ENCODE measurements at places on chromosomes 5 and 9.

GRCh38 chr5:159447116-159447515, 116.8 kb upstream of the IL12B start:
- DNase-seq: no peak

- no peak for DNase-seq
Observed at GRCh38 chr9:87682618-87683017, 43.3 kb upstream of the CTSL start.

GRCh38 chr5:178421699-178422399, 168.3 kb downstream of the COL23A1 start:
- DNase-seq: no peak

DNA sequence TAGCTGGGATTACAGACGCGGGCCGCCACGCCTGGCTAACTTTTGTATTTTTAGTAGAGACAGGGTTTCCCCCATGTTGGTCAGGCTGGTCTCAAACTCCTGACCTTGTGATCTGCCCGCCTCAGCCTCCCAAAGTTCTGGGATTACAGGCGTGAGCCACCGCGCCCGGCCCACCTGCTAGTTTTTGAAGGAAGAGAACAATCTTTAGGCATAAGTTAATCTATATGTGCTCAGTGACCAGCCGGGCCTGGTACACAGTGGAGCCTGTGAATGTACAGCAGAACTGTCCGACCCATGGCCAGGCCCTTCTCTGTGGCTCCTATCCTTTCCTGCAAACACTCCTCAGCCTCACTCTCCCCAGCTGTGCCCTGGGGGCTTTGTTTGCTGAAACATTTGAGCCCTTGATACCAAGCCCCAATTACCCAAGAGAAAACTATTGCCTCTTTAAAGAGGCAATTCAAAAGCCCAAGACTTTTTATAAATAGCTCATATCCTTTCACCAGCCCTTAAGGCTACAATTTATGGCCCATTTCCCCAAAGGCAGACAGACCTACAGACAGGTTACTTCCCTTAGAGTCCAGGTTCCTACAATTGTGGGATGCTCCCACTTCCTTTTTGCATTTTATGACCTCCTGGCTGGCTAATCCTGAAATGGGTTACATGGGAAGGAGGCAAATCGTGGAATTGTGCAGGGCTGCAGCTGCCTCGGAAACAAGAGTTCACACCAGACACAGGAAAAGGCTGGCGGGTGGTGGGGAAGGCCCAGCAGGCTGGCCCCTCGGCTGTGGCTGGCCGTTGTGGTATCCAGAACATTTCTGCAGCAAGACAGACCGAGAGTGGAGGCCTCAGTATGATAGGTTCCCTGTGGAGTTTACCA, 37.5 kb downstream of the SPRY4 start:
- no peak for DNase-seq

DNA sequence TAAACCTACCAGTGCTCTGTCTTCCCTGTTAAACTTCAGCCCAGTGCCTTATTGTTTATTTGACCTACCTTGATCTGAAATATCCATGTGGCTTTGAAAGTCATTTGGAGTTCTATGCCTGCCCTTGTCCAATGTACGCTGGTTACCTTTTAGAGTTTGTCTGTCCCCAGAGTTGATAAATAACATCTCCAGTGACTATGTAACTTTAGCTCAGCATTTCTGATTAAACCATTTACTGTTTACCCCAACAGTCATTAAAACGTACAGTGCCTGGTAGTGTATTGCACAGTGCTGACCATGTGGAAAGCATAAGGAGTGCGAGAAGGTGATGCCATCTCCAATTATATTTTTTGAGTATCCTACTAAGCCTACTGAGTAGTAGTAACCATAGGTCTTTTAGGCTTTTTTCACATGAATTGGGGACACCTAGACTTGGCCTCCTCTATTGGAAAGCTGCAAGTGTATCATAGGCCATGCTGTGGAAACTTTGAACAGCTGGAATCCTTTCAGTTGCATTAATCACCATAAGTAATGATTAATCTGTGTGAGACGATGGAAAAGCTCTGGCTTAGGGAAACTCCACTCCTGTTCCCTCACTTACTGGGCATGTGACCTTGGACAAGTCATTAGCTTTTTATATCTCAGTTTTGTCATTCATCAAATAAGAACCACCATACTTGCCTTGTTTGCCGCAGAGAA, 93.5 kb downstream of the MAST4 start:
- DNase-seq: no peak

- DNase-seq: no peak
Observed at GRCh38 chr9:97660847-97661246, 27.2 kb downstream of the NCBP1 start.

- DNase-seq: no peak
Observed at GRCh38 chr9:72597601-72598000, 76.2 kb downstream of the TMC1 start.

DNA sequence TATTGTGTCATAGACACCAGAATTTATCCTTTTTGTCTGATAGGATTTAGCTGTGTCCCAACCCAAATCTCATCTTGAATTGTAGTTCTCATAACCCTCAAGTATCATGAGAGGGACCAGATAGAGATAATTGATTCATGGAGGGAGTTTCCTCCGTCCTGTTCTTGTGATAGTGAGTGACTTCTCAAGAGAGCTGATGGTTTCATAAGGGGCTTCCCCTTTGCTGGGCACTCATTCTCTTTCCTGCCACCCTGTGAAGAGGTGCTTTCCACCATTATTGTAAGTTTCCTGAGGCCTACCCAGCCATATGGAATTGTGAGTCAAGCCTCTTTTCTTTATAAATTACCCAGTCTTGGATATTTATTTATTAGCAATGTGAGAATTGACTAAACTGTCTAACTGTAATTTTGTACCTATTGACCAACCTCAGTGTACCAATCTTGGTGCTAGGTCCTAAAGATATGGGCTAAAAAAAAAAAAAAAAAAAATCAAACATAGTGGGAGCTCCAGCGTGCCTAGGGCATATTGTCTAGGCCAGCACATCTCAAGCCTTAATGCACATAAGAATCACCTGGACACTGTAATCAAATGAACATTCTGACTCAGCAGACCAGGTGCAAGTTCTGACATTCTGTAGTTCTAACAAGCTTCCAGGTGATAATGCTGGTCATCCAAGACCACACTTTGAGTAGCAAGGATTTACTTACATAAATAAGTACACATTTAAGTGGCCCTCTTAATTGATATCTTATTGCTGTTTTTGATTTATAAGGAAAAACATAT, 30.5 kb downstream of the ST8SIA4 start:
- peak; percentile 20 for DNase-seq

DNA sequence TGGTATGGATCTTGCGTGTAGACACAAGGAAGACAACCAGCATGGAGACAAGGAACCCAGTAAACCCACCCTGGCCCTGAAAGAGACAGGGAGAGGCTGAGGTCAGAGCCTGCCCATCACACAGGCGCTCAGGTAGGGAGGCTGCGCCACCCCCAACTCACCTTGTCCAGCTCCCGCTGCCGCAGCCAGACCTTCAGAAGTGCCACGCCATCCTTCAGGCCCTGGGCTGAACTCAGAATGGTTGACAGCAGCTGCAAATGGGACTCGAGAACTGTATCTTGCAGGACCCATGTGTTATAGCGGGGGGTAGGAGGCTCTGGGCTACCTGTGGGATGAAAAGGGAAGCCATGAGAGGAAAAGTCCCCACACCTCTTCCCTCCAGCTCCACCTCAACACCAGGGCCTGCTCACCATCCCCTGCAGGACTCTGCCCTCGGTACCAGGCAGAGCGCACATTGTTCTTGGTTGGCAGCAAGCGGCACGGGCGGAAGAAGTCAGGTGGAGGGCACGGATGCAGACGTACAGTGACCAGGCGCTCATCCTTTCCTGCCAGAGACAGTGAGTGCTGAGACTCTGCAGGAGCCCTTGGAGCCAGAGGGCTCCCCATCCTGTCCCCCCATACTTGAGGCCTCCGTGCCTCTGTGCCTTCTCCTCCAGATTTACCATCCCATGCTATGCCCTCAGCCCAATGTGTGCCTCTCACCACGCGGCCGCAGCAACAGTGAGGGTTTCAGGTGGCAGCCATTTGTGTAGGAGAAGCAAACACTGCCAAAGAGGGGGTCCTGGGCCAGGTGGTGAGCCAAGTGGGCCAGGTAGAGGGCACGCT, 4.7 kb downstream of the NOL6 start:
- DNase-seq: no peak

GRCh38 chr9:33041432-33042188, 16.5 kb downstream of the DNAJA1 start:
- DNase-seq: no peak

DNA sequence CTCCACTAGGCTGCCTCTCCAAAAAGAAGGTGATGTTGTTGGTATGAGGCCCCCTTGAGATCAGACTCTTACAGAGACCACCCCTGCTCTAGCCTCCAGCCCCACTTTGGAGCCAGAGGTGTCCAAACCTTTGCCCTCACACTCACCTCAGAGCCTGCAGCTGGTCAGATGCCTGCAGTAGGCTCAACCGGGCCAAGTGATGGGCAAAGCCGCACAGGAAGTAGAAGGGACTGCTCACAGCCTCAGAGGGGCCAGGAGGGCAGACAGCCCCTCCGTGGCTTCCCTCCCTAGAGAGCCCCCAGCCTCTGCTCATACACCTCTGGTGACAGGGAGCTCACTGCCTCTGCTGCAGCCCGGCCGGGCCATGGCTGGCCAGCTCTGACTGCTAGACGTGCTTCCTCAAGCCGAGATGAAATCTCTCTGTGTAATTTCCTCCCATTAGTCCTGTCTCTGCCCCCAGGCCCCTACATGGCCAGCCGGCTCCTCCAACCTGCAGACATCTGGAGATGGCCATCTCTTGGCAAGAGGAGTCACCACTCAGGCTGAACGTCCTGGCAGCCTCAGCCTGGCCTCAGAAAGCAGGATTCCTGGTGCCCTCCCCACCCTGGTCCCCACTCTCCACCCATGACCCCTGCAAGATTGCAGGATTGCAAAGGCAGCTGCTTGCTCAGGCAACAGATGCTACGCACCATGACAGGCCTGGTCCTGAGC, 7.3 kb upstream of the TCF7 start:
- DNase-seq: no peak

DNA sequence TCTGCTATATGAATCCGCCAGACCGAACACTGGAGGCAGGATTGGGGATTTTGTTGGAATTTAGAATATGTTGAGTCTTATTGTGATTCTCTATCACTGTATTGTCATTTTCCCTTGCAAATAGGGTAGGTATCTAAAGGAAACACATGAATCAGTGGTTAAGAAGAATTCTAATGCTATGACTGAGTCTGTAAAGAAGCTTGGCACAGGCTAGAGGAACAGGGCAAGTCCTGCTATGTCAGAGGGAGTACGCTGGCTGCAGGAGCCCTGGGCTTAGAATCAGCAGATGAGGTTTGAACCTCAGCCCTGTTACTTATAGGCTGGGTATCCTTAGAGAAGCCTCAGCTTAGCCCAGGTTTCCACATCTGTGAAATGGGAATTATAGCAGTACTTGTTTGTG, 198.1 kb downstream of the NR3C1 start:
- no peak for DNase-seq

DNA sequence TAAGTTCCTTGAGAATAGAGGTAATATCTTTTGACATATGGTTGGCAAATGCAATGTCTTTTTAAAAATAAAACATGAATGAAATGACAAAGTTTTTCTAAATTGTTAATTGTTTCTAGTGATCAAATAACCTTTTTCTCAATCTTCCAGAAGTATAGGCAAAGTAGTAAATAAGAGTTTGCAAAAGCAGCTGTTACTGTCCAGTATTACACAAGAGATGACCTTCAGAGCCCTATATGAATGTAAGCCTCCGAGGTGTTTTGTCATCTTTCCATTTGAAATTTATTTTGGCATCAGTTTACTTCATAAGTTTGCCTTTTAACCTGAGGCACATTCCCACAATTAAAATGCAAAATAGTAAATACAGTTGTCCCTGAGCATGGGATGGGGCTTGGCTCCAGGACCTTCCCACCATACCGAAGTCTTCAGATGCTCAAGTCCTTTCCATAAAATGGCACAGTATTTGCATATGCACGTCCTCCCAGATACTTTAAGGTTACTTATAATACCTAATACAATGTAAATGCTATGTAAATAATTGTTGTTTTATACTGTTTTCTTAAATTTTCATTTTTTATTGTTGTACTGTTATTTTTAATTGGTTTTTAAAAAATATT, 65.6 kb downstream of the MEGF9 start:
- no peak for DNase-seq

GRCh38 chr5:9082996-9083395, 462.9 kb downstream of the SEMA5A start:
- no peak for DNase-seq

DNA sequence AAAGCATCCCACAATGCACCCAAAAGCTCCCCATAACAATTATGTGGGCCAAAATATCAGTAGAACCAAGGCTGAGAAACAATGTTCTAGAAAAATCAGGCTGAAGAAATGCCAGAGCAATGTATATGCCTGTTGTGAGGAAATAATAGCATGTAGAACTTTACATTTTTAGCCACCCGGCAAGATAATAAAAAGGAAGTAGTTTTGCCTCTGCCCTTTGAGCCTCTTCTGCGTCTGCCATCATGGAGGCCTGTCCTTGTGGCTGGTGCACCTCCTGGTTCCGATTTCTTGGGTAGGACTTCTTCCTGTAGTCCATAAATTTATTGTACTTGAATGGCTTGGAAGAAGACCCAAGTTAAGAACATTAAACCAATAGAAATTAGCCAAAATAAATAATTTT, 38.9 kb upstream of the TNFAIP8 start:
- no peak for DNase-seq

- no peak for DNase-seq
Observed at GRCh38 chr5:118522626-118523025, 465.7 kb downstream of the DTWD2 start.

DNA sequence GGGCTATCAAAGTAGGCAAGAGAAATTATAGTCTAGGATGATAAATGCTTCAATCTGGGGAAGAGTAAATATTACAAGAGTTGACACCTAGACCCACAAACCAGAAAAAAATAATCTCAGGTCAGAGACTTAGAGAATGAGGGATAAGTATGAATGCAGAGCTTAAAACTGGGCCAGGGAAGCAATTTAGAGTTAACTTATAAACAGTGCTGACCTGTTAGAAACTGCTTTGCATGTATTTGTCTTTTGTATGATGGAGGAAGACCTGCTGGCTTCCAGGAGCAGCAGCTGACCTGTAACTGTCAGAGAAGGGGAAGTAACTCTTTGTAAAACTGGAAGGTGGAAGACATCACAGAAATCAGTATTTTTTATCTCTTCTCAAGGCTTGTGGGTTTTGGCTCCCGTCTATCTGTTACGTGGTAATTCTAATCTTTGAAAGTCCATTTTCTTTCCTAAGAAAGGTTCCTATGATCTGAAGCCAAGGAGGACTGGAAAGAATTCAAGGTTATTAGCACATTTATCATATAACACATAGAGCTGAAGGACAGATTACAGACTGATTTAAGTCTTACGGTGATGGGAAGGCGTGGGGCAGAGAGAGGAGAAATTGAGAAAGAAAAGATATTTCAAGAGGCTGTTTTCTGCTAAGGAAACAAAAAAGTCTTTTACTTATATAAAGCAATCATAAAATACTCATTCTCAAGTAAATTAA, 114.7 kb upstream of the ADAMTS19 start:
- DNase-seq: no peak

GRCh38 chr5:109876941-109877669, 187.4 kb downstream of the MAN2A1 start:
- no peak for DNase-seq

GRCh38 chr5:159017786-159018185, 81.9 kb downstream of the EBF1 start:
- DNase-seq: no peak

Data from CD4-positive, CD25-positive, alpha-beta regulatory T cell (primary cell).